ENCODE measurements at places on chromosomes 3 and 15.

GRCh38 chr3:126435456-126436315, 40.0 kb downstream of the ZXDC start:
- DNase-seq, result no peak

DNA sequence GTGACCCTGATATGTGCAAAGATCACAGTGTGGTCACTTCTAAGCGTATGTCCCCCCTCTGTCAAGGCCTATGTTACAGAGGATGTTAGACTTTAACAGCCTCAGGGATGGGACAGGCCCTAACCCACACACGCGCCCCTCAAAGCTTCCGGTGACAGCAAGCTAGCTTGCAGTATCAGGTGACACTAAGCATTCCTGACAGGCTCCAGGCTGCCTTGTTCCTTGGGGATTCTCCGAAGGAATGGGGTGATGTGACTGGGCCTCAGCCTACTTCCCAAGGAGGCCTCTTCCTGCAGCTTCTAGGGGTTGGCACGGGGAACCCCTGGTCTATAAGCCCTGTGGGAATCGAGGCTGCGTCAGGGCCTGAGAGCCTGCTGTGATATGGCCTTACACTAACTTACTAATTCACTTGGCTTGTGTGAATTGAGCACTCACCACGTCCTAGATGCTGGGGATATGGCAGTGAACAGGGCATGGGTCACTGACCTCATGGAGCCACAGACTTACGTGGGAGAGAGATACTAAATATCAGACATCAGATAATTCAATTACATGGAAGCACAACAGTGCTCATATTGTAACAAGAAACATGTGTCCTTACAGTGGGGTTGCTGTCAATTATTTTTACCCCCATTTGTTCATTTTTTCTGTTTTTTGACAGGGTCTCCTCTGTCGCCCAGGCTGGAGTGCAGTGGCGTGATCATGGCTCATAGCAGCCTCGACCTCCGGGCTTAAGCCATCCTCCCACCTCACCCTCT, 11.4 kb upstream of the SPTBN5 start:
- no peak for DNase-seq

DNA sequence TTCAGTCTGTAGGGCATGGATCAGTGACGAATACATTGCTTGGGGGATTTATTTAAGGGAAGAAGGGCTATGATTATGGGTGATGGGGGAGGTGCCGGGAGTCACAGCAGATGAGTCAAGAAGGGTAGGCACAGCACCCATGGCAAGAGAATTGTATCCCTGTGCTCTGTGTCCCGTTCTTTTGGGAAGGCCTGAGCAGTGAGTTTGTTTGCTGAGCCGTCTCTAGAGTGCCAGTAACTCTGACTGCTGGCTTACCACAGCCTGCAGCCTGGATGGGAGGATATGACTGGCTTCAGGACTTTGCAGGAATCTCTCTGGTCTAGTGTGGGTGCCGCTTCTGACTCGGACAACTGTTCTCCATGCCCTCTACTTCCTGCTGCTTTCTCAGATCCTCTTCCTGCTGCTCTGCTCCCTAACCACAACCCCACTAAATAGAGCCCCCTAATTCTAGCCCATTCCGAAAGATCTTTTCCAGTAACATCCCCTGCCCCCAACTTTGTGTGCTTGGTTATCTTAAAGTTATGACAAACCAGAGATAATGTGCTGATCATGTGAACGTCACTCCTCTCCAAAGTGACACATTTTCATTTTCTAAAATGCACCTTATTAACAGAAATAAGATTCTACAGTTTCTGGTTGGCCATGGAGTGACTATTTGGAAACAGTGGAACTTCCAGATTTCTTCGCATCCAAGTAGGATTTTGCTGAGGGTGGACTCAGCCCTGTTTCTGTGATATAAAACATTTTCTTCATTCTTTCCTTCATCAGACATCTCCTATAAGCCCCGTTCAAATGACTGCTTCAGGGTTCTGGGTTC, 239.0 kb downstream of the SLCO3A1 start:
- DNase-seq, result no peak

GRCh38 chr3:43870120-43870519, 179.4 kb downstream of the ABHD5 start:
- no peak for DNase-seq

DNA sequence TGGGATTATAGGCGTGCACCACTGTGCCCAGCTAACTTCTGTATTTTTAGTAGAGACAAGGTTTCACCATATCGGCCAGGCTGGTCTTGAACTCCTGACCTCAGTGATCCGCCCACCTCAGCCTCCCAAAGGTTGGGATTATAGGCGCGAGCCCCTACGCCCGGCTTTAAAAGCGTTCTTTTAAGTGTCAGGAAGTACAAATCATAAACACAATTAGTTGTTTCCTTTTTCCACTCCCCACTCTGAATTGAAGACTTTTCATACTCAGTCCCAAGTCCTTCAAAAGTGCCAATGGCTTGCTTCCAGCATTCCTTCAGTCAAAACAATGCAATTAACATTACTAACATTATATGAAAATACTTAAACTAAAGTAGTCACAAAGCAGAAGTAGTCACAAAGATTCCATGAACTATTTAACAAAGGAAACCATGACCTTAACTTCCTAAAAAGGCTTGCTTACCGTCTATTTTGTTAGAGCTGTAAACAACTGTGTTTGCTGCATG, 8.1 kb downstream of the WDR82 start:
- no peak for DNase-seq

DNA sequence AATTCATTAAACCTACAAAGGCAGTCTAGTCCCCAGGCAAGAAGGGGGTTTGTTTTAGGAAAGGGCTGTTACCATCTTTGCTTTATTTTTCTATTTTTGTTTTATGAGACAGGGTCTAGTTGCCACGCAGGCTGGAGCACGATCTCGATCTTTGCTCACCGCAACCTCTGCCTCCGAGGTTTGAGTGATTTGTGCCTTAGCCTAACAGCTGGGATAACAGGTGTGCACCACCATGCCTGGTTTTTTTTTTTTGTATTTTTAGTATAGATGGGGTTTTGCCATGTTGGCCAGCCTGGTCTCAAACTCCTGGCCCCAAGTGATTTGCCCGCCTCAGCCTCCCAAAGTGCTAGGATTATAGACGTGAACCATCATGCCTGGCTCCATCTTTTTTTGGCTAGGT, 4.9 kb downstream of the HIGD1A start:
- DNase-seq, result no peak

DNA sequence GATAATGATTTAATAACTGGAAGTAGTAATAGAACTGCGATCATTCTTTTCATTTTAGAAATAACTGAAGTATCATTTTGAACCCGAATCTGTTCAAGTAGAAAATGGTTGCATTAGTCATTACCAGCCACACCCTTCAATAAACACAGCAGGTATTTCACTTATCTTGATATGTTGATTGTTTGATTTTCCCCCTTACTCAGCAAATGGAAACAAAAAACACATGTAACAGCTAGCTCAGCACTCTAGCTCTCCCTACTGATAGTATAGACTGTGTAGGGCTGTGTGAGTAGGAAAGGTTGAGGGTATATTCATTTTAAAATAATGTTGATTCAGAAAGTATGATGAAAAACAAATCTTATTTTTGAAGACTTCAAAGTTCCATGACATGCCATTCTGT, 1.1 kb upstream of the GPR149 start:
- no peak for DNase-seq

GRCh38 chr3:156720826-156721225, 46.4 kb downstream of the TIPARP start:
- DNase-seq, result no peak

DNA sequence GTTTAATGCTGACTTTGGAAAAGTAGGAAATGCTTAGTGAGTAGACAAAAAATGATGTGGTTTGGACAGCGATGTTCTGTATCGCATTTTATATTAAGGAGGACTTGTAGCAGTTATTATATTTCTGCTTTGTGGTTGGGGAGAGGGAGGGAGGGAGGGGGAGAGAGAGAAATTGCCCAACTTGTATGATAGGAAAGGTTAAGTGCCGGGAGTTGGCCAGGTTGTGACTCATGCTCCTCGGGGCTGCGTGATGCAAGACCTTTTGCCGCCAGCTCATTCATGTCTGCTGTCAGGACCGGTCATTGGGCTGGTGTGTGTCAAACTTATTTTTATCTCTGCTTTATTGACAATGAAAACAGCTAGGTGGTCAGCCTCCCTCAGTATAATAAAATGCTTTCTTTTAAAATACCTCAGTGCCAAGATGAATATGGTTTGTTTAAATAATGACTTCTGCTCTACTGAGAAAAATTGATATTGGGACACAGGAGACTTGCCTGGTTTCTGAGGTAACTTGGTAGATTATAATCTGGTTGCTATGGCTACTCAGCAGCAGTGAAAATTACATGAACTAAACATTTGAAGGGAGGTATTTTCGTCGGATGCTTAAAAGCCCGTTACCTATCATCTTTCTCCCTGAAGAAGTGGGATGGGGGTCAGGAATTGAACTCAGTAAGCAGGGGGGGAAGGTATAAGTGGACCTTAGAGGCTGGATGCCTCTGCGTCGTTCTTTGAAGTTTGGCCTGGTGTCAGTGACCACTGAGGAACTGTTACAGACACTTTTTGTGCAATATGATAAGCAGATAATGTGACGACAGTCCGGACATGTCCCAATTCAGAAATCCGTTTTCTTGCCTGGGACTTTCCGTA, 90.7 kb downstream of the FNDC3B start:
- no peak for DNase-seq

DNA sequence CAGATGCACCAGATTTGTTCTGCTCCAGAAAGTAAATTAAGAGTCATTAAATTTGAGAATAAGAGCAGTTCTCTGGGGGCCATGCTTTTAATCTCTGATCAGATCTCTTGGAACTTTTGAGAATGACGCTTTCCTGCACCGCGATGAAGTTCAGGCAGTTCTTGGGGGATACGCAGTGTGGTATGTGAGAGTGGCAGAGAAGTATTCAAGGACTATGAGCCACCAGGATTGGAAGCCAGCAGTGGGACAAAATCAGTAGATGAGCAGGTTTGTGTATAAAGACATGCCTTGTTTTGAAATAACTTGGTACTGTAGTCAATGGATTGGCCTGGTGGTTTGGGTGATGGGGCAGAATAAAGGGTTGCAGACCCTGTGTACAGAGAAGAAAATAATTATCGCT, 483.6 kb downstream of the ERC2 start:
- no peak for DNase-seq

DNA sequence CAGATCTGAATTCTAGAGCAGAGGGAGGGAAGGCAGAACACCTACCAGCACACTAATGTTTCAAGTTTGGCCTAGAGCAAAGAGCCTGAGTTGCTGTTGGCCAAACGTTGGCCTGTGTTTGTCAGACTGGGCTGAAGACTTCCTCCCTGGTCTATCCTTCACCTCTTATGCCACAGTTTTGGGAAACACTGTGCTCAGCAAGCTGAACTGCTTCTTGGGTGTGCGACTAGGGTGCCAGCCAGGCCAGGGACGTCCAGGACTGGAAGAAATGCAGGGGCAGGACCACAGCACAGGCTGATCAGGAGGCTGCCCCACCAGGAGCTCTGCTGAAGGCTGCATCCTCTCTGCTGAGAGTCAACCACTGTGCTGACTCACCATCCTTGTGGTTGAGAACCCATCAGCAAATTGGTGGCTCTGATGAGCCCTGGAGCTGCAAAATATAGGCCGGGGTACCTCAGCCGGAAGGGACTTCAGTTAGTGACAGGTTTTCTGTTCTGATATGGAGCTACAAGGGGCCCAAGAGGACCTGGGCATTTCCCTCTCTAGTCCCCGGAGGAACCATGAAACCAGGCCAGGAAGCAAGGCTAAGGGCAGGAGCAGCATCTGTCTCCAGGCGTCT, 131.6 kb upstream of the RASGRP1 start:
- DNase-seq, result no peak

GRCh38 chr15:73697033-73697467, 12.9 kb downstream of the CD276 start:
- peak; percentile 40 for DNase-seq

DNA sequence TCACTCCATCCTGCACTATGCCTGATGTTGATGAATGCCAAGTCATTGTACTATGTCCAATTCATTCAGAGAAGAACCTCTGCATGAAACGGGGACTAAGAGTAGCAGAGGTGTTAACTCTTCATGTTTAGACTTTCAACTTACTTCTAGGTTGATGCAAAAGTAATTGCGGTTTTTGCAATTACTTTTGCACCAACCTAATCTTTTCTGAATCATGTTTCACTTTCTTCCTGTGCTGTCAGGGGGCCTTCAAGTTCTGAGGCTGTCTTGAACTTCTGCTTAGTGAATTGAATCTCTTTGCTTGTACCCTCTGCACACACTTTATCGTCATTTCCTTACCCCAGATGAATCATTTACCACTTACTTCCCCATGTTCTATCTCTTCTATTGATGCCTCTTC, 636.2 kb downstream of the NAALADL2 start:
- no peak for DNase-seq

- DNase-seq, result no peak
Measured at GRCh38 chr15:27382361-27383025, 411.5 kb downstream of the GABRG3 start.

DNA sequence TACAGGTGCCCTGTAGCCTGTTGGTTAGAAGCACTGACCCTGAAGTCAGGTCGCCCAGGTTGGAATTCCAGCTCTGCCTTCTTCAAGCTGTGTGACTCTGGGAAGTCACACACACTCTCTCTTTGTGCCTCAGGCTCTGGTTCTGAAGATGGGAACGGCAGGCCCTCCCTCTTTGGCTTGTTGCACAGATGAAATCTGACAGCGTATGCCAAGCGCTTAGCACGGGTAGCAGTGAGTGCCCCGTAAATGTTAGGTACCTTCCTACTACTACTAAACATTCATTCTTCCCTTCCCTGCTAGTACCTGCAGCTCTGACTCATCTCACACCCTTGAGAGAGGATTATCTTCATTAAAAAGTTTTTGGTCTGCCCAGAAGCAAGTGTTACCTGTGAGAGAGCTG, 139.0 kb downstream of the PGPEP1L start:
- no peak for DNase-seq

GRCh38 chr3:138914870-138915502, 32.0 kb downstream of the FOXL2 start:
- peak; percentile 58 for DNase-seq

DNA sequence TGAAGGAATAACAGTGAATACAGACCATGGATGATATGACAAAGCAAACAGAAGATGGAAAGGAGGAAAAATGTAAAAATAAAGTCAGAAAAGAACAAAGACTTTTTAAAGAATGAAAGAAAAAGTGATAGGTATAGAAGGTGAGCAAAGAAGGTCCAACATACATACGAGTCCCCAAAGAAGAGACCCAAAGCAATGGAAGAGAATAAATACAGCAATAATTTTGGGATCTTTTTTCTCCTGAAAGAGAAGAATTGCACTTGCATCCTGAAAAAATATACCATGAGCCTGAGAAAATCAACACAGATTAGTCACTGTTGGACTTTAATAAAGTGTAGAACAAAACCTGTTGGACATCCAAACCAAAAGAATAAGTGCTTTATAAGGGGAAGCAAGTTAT, 85.3 kb upstream of the SLC6A1 start:
- no peak for DNase-seq

- DNase-seq, result no peak
Measured at GRCh38 chr15:37223089-37223488, 122.7 kb upstream of the MEIS2 start.

Data from frontal cortex (tissue), 4 donors.